ENCODE measurements at places on chromosomes 7 and 10.

- DNase-seq = no peak
These were observed 1024.9 kb downstream of the REEP3 start for GRCh38 chr10:64546073-64546472.

GRCh38 chr10:35452847-35453246 lies 116.5 kb downstream of the CCNY start:
- no peak for DNase-seq

DNA sequence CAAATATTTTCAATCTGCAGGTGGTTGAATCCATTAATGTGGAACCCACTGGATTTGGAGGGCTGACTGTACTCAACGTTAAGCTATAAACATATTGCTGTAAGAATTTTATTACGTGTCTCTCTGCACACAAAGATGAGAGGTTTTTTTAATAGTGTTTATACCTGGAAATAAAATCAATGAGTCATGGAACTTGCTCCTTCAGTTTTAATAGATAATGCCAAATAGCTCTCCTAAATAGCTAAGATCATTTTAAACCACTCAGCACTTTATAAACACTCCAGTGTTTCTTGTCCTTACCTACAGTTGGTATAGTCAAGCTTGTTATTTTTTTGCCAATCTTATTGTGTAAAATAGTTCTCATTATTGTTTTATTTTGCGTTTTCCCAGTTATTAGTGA lies 455.6 kb upstream of the FZD8 start:
- DNase-seq = no peak

DNA sequence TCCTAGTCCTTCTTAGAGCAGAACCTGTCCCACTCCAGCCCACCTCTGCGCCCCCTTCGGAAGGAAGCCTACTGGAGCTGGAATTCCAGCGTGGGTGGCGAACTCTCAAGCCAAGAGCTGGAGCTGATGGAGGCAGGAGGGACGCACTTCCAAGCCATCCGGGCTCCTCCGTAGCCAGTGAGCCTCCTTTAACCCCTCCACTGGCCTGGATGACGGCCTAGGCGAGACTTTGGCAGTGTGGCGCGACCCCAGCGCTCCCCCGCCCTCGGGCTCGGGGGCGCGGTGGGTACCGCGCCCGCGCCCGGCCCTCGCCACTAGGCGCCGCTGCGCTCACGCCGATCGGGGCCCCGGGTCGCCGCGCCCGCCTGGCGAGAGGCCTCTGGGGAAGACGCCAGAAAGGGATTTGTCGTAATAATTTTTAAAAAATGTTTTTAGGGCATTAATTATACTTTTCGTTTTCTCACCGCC lies 5.1 kb upstream of the EMX2 start:
- DNase-seq = no peak

DNA sequence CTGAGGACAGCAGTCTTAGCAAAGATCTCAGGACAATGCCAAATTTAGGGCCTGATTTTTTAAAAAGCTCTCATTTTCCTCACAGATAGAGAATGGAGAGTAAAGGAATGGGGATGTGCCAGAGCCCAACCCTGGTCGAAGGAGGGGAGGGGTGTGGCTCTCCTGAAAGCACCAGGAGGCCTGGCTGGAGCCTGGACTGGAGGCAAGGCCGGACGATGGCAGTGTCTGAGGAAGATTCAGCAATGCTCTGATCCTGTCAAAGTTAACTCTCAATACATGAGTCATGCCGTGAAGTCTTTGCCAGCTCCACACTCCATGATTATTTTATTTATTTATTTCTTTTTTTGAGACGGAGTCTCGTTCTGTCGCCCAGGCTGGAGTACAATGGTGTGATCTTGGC lies 108.3 kb downstream of the UPF2 start:
- no peak for DNase-seq

GRCh38 chr10:9081961-9082360 lies 1027.5 kb downstream of the GATA3 start:
- DNase-seq = no peak

- DNase-seq = no peak
These were observed 141.3 kb upstream of the VKORC1L1 start for GRCh38 chr7:65731562-65732035.
